H9 (cell line): ENCODE measurements at places on chromosomes 13 and 19.

- DNase-seq: no peak
Observed at GRCh38 chr19:51441410-51442390, 16.6 kb downstream of the SIGLEC8 start.

DNA sequence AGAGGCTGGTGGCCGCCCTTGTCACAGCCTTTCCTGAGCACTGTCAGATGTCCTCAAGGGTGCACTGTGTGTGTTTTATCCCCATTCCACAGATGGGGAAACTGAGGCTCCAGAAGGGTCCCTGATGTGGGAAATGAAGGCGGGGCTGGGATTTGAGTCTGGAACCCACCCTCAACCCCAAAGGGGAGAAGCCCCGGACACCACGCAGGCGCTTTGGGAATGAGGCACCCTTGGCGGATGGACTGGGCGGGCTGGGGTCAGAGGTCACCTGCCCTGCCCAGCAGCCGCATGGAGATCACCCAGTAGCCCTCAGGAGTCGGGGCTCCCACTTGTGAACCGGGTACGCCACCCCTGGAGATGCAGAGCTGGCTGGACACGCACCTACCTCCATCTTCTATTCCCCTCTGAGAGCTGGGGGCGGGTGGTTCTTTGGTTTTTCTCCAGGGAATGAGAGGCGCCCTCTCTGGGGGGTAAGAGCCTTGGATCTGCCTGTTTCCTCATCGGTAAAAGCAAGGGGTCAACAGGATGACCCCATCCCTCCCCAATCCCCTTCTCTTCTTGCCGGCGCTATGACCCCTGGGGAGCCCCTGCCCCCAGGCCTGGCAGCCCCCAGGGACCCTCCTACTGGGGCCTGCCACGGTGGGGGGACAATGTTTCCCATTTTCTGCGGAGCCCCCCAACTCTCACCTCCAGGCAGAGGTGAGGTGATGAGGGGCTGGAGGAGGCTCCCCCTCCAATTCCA lies 8.3 kb upstream of the ONECUT3 start:
- no peak for DNase-seq

DNA sequence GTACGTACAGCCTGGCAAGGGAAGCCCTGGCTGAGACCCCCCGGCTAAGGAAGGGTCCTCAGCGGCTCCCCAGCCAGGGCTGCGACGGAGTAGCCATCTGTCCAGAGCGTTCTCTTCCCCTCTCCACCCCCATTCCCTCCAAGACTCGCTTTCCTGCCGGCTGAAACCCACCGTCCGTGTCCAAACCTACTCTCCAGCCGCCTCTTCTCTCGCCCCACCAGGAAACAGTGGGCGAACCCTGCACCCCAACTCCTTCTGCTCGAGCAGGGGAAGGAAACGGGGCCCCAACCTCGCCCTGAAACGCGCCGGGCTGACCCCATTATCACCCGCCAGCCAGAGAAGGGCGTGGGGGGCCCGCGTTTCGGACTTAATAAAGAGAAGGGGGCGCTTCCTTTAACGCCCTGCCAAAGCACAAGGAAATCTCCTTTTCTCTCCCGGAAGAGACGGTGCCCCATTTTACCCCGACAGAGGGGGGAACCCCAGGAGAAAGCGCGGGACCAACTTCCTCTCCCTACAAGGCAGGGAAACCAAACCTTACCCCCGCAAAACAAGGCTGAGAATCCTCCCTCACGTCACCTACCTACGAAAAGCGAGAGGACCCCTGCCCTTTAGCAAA lies 2.5 kb downstream of the ZC3H4 start:
- DNase-seq: no peak

- DNase-seq: peak; percentile 99
Observed at GRCh38 chr19:49869484-49870308, 2.3 kb upstream of the PNKP start.

- DNase-seq: peak; percentile 64
Observed at GRCh38 chr13:111204438-111205177, 89.5 kb downstream of the ARHGEF7 start.
